ENCODE measurements at places on chromosomes 1 and 21. TPM values are rescaled to one million over a fixed set of nuclear protein-coding genes. Genes with fewer than 3 reads are reported as not detected.

TFAP2E gene
- 0.51 TPM for polyA plus RNA-seq

NR1I3 gene
- polyA plus RNA-seq, result not detected

FCRL1 gene
- polyA plus RNA-seq, result 0.18 TPM

CYP4A22 gene
- not detected for polyA plus RNA-seq

C1orf141 gene
- polyA plus RNA-seq, result not detected

FNBP1L gene
- 0.69 TPM for polyA plus RNA-seq

SEC16B gene
- polyA plus RNA-seq, result not detected

IGSF3 gene
- polyA plus RNA-seq, result not detected

ITGB2 gene
- 768 TPM for polyA plus RNA-seq

SLC30A1 gene
- polyA plus RNA-seq, result 1.1 TPM

CD244 gene
- polyA plus RNA-seq, result 3.9 TPM

FLG2 gene
- polyA plus RNA-seq, result not detected

EPHA8 gene
- not detected for polyA plus RNA-seq

OR10Z1 gene
- not detected for polyA plus RNA-seq

VWA5B1 gene
- polyA plus RNA-seq, result 0.46 TPM

KRTAP19-3 gene
- not detected for polyA plus RNA-seq

CD247 gene
- polyA plus RNA-seq, result 437 TPM

PALMD gene
- not detected for polyA plus RNA-seq

OR2T35 gene
- polyA plus RNA-seq, result not detected

TMPRSS3 gene
- polyA plus RNA-seq, result 0.11 TPM

VAMP4 gene
- 15.5 TPM for polyA plus RNA-seq

FBXO2 gene
- 7.8 TPM for polyA plus RNA-seq

RAB25 gene
- 1.5 TPM for polyA plus RNA-seq

KRTAP10-1 gene
- not detected for polyA plus RNA-seq

SLC30A10 gene
- polyA plus RNA-seq, result not detected

FBXO28 gene
- 15.1 TPM for polyA plus RNA-seq

CRB1 gene
- not detected for polyA plus RNA-seq

KCTD3 gene
- polyA plus RNA-seq, result 1.5 TPM

SDC3 gene
- 0.07 TPM for polyA plus RNA-seq

TMEM200B gene
- polyA plus RNA-seq, result not detected

CDC20 gene
- polyA plus RNA-seq, result not detected

PROX1 gene
- polyA plus RNA-seq, result not detected

NTNG1 gene
- polyA plus RNA-seq, result not detected

IBA57 gene
- polyA plus RNA-seq, result 5.6 TPM

SPRR1A gene
- not detected for polyA plus RNA-seq

LRRC53 gene
- not detected for polyA plus RNA-seq

TEKT2 gene
- polyA plus RNA-seq, result not detected

SLAMF9 gene
- polyA plus RNA-seq, result not detected

GJC2 gene
- polyA plus RNA-seq, result not detected

FNDC5 gene
- polyA plus RNA-seq, result 0.25 TPM

ADAMTS4 gene
- polyA plus RNA-seq, result 0.21 TPM

PLEKHG5 gene
- polyA plus RNA-seq, result 2.0 TPM

CTSS gene
- polyA plus RNA-seq, result 131 TPM

TFF2 gene
- not detected for polyA plus RNA-seq

FH gene
- polyA plus RNA-seq, result 41.3 TPM

CFHR1 gene
- not detected for polyA plus RNA-seq

SYCP1 gene
- polyA plus RNA-seq, result not detected

G0S2 gene
- polyA plus RNA-seq, result 0.39 TPM

TNFRSF9 gene
- polyA plus RNA-seq, result not detected

SLC45A3 gene
- polyA plus RNA-seq, result not detected

PCP4 gene
- polyA plus RNA-seq, result not detected
